Stimulated activated naive CD8-positive, alpha-beta T cell treated with anti-CD3 and anti-CD28 coated beads, Interleukin-15, Interleukin-2, amounts not matched to agents 100 U/mL and 50 U/mL, for 24 hours (primary cell): ENCODE measurements at places on chromosomes 3 and 15.

DNA sequence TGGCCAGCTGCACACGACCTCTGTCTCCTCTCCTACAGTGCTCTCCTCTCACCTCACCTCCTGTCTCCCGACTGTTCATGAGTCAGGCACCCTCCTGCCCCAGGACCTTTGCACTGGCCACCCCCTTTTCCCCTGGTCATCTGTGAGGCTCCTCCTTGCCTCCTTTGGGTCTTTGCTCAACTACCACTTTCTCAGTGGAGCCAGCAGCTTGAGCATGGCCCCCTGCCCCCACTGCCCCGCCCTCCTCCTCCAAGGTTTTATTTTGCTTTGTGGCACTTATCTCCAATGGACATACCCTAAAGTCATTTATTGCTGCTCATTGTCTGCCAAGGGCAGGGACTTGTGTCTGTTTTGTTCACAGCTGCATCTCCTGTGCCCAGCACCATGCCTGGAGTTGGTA, 64.3 kb downstream of the MGLL start:
- no peak for DNase-seq

DNA sequence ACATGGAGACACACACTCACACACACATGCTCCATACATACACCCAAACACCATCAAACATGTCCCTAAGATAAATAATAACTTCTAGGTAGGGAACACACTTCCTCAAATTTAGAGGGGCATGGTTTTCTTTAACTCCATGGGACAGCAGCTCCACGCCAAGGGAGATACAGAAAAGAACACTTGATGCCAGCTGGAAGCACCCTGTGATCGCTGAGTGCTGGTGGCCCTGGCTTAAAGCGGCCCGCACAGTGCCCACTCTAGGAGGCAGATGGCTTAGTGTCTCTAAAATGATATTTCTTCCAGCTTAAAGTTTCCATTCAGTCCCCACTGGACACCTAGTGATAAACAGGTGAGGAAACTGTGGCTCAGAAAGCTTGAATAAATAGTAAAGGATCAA, 232.9 kb downstream of the UACA start:
- no peak for DNase-seq

- no peak for DNase-seq
Measured at GRCh38 chr3:29488922-29489321, 208.1 kb downstream of the RBMS3 start.

DNA sequence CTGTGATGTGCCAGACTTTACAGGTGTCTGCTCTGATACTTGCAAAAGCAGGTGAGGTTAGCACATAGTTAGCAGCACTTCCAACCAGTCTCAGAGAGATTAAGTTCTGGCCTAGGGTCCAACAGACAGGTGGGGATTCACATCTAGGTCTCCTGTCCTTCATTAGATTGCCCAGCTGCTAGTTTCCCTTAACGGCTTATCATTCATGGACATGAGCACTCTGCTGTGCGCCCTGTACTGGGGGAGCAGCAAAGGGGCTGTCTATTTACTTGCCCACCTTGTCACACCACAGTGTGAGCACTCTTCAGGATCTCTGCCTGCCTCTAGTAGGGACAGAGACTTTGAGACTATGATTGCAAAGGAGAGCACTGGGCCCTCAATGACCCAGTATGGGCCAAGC, 8.7 kb downstream of the SPSB4 start:
- DNase-seq = no peak

- DNase-seq = no peak
Measured at GRCh38 chr15:20643829-20644425, 102.3 kb upstream of the GOLGA6L6 start.
